ENCODE measurements at places on chromosomes 7 and 10.

- DNase-seq, result no peak
These were observed 53.3 kb downstream of the SEC23IP start for GRCh38 chr10:119945805-119946204.

DNA sequence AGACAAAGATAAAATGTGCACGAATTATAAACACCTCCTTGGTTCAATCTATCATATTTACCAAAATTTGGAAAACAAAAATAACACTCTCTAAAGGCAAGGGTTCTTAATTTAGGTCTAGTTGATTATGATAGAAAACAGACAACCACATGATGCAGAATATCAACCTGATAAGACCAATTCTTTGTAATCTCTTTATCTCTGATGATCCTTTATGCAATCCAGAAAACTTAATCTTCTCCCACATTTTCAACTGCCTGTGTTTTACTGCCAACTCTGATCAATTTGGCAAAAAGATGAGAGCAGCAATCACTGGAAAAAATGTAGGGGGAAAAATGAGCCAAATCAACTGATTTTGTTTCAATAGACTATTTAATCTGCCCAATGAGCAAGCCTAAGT lies 148.5 kb downstream of the LRRN3 start:
- no peak for DNase-seq

DNA sequence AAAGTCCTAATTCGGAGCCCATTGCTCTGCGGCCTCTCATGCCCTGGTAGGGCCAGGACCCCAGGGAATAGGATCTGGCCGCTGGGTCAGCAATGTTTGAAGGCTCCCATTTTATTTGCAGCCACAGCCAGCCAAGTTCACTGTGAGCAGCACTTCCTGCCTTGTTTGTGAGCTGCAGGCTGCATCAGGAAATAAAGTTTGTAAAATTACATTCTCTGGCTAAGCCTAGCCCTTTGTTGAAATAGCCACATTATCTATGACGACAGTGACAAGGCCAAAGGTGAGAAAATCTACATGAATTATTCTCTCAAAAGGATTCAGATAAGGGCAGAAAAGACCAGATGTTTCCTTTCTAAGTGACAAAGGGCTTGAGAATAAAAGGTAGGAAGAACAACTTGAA lies 23.7 kb upstream of the ITGB1 start:
- no peak for DNase-seq

DNA sequence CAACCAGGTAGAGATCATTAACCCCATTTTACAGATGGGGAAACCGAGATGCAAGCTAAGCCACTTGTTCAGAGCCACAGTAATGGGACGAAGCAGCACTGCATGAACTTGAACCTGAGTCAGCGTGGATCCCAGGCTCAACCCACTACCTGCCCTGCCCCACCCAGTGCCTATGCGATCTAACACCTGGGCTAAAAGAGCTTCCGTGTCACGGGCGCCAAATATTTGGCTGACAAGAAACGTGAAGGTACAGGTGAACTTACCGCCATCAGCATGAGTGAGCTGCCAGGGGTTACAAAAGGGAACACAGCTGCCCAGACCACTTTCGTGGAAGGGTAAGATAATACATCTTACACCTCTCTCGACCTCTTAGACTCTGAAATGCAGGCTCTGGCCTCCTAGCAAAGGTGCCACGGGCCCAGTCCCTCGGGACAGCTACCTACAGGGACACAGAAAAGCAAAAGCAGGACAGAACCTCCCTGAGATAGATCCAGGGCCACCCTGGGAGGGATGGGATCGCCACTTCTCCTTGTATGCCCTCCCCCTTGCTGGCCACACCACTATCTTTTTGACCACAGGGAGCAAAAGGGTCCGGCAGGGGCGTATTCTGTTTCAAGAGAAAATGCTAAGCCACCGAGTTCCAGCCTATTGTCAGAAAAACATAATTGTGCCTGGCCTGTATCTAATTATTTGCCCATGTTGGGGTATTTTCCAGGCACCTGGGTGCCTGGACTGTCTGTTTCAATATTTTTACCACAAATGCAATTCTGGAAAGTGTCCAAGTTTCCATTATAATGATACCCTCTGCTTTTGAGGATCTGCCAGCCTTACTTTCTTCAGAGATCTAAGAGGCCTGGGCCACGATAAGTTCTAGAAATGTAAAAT lies 6.4 kb downstream of the CHST15 start:
- DNase-seq, result no peak

DNA sequence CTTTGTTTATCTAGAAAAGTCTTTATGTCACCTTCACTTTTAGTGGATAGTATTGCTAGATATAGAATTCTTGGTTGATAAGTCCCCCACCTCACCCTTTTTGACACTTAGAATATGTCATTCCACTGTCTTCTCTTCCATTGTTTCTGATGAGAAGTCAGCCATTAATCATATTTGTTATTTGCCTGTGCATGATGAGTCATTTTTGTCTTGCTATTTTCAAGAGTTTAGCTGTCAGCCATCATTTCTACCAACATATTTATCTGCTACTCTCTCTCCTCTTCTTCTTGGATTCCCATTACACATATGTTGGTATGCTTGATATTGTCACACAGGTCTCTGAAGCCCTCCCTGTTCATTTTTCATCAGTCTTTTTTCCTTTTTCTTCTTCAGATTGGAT lies 160.8 kb upstream of the TCF7L2 start:
- DNase-seq, result no peak

- DNase-seq, result no peak
These were observed 618.6 kb downstream of the ZWINT start for GRCh38 chr10:55742487-55742886.

GRCh38 chr7:134693256-134693655 lies 46.6 kb downstream of the BPGM start:
- no peak for DNase-seq
